ENCODE measurements at places on chromosomes 7 and 10.

GRCh38 chr10:62554632-62555199, 180.5 kb downstream of the ZNF365 start:
- DNase-seq: no peak

GRCh38 chr7:66283003-66283920, 78.1 kb downstream of the TPST1 start:
- DNase-seq: no peak

DNA sequence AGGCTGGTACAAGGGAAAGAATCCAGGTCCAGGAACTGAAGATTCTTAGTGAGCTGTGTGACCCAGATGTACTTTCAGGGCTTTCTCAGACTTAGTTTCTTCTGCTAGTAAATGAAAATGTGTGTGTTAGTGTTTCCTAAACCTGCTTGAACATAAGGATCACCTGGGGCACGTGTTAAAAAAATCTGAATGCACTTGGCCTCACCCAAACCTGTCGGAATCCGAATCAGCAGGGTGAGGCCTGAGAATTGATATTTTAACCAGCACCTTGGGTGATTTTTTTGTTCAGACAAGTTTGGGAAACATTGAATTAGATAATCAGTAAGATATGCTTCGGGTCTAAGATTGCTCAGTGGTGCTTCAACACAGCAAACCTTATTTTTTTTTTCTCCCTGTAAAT, 59.7 kb downstream of the ZNF365 start:
- DNase-seq: no peak

- DNase-seq: no peak
Measured at GRCh38 chr7:103343332-103343731, 1.2 kb downstream of the DNAJC2 start.

DNA sequence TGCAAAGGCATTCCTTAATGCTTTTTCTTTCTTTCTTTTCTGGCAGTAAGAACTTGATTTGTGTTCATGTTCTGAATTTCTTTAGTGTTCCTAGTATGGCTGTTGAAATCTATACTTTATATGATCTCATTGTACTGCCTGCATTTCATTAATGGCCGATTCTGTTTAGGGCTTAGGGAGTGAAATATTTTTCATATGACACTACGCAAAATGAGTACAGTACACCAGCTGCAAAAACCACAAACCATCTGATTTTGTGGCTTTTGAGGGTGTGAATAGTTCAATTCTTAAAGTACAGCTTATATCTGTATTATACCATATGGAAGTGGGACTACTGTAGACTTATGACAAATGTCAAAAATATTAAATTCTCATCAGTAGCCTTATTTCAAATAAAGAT, 69.1 kb upstream of the FOXP2 start:
- DNase-seq: no peak

GRCh38 chr10:119962837-119963236, 70.3 kb downstream of the SEC23IP start:
- DNase-seq: no peak

DNA sequence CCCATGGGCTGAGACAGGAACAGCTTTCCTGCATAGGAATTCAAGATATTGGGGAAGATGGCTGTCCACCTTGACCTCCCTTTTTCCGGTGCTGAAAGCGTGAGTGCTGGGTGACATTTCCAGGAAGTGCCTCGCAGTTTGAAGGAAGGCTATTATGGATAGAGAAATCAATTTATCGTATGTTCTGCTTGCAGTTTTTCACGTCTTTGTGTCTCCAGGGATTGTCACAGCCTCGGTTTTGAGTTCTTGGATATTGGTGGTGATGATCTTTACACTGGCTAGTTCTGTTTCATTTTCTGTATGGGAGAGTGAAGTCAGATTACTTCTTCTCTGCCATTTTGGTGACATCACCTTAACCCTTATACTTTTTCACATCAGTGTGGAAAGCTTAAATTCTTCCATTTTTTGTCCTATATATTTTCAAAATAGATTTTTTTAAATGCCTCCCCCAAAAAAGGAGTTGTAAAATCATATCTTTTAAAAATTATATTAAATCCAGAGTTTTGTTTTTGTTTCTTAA, 102.5 kb upstream of the APBB1IP start:
- DNase-seq: no peak

- DNase-seq: no peak
Measured at GRCh38 chr7:95875519-95875918, 103.2 kb downstream of the DYNC1I1 start.

DNA sequence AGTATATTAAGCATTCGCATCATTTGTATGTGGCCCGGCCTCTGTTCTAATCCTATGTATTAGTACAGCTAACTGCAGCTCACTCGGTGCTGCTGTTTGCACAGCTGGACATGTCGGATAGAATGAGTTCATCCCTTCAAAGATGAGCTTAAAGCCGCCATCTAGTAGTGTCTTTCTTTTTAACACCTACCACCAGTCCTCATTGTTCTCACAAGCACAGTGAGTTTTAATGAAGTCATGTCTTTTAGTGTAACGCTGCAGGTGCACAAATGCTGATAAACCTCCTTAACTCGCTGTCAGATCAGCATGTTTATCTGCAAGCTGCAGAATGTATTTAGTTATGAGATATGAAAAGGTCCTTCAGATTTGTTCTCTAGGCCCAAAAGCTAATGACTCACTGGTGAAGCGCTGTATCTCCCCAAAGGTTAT, 247.5 kb downstream of the MTERF1 start:
- DNase-seq: no peak

- DNase-seq: no peak
Measured at GRCh38 chr10:16242859-16243613, 193.8 kb upstream of the PTER start.

- peak; percentile 60 for DNase-seq
Measured at GRCh38 chr10:132457328-132458070, 60.5 kb downstream of the PWWP2B start.

DNA sequence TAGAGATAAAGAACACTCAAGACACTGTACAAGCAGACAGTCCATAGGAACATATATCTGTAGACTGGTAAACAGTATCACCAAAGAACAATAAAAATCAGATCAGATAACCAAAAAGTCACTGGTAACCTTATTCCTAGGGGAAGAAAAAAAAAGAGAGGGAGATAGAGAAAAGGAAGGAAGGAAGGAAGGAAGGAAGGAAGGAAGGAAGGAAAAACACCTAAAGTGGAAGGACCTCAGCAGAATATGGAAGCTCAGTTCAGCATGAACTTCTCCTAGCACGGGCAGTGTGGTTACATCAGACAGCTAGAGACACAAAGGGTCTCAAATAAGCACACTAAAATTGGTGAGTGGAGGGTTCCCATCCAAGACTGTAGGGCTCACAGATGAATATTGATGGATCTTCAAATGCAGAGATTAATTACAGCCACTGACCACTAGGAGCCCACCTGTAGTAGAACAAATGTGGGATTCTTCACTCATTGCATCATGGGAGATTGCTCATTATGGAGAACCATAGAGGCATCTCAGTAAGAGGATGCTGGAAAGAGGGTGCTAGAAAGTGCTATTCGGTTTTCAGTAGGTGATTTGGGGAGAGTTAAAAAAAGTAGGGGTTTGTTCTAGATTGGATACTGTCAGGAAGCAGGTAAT, 293.4 kb upstream of the C7orf33 start:
- DNase-seq: no peak

DNA sequence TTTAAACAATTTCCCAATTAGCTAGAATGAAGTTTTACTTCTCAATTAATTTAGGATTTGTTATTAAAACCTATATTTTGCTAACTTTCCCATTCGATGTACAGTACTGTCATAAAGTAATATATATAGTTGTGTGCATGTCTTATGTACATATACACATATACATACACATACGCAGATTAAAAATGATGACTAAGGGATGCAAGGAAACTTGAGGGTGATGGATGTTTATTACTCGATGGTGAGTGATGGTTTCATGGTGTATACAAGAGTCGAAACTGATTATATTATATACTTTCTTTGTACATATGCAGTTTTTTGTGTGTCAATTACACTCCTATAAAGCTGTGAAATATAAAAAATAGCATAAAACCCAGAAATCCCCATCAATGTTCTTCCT, 248.2 kb downstream of the COBL start:
- DNase-seq: no peak

- no peak for DNase-seq
Measured at GRCh38 chr10:4119107-4119506, 334.1 kb upstream of the KLF6 start.

GRCh38 chr10:86684331-86685097, 16.2 kb downstream of the LDB3 start:
- DNase-seq: no peak

- no peak for DNase-seq
Measured at GRCh38 chr10:131997366-131998049, 15.8 kb upstream of the BNIP3 start.

GRCh38 chr10:13346283-13347042, 1.6 kb downstream of the SEPHS1 start:
- no peak for DNase-seq

DNA sequence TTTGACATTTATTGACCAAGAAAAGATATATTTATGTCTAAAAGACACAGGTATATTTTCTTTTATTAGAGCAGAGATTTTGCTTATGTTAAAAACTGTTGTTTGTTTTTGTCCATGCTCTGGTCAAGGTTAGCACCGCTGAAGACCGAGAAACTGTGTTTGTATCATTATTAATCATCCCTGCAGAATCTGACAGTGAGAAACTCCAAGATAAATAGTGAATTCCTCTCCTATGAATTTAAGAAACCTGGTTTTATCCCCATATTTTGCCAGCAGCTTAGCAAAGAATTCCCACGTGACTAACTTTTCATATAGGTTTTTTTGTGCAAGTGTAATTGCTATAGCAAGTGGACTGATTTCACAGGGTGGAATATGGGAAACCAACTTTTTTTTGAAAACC, 77.6 kb downstream of the FRMD4A start:
- DNase-seq: no peak

DNA sequence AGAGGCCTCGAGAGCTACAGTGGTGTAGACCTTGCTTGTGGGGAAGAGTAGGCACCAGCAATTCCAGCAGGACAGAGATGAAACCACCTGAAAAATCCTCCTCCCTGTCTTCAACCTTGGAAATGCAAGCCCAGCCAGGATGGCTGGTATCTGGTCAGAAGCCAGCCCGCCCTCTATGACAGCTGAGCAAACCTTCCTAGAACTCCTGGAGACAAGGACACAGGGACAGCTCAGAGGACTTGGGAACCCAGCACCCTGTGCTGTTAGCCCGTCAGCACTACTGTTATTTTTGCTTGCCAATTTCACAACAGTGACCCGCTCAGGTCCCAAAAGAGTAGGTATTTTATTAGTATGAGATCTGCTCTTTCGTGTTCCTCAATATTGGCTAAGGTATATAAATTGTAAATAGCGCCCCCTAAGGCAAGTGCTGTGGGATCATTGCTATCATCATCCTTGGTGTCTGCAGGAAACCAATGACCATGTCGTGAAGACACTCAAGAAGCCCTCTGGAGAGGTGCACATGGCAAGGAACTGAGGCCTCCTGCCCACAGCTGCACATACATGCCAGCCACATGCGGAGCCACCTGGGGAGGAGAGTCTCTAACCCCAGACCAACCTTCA, 156.5 kb upstream of the CHST15 start:
- DNase-seq: peak; percentile 43

DNA sequence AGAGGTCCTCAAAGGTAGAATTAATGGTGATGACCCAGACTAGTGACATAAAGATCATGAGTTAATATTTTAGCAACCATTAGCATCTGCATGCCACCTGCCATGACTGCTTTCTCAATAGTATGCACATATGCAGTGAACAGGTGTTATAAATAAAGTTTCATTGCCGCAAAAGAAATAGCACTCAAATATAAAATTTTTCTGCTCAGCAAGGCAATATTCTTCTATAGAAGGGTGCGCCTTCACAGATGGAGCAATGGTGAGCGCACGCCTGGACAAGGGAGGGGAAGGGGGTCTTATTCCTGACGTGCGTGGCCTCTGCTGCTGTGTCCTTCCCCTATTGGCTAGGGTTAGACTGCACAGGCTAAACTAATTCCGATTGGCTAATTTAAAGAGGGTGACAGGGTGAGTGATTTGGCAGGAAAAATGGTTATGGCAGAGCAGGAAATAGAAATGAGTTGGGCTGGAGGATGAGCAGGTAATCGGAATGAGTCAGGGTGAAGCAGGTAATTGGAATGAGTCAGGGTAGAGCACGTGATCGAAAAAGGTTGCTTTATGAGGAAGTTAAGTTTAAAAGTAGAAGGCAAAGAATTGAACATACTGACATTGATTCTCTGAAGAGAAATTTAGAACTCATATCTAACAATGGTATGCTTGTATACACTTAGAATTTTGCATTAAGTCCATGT, 24.7 kb upstream of the TRIM24 start:
- no peak for DNase-seq

- DNase-seq: no peak
Measured at GRCh38 chr10:68957654-68958053, 1.7 kb downstream of the DDX21 start.

GRCh38 chr10:25933653-25934608, at the start of gene MYO3A:
TSS of gene MYO3A (plus strand) at chr10:25934229. CDS start at chr10:25952111, 17,882 bp downstream.
- DNase-seq: no peak

GRCh38 chr7:82631998-82632397, 188.4 kb upstream of the CACNA2D1 start:
- no peak for DNase-seq

- no peak for DNase-seq
Measured at GRCh38 chr10:15624401-15625196, 95.1 kb downstream of the ITGA8 start.

- DNase-seq: no peak
Measured at GRCh38 chr10:72248468-72249151, 25.1 kb upstream of the DDIT4 start.

DNA sequence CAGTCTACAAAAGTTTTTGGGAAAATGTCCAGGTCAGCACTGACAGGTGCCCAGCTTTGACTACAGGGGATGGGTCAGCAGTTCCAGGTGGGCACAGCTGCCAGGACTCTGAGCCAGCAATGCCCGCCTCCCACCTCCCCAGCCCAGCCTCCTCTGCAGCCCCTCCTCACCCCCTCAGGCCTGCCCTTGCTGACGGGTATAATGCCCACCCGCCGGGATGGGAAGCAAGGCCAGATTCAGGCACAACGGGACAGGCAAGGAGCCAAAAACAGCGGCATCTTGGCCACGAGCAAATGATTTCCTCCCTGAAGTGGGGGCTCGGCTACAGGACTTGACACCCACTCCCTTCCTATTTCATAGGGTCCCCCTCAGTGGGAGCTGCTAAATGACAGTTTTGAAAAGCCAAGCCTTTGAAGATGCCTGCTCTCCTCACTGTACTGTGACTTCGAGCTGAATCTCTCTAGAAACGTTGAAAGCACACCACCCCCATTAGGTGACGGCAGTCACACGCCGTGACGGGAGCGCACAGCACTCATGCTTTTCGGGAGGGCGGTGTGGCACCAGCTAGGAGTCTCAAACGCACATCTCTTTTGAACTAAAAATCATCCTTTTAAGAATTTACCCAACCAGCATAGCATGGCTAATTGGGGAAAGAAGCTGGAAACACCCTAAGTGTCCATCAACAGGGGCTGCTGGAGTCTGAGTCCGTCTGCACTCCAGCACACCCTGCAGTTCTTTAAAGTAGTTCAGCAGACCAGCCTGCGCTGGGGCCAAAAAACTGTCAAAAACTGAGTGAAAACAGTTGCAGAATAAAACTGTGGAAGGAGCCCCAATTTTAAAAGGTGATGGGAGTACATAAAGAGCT, 29.6 kb downstream of the MAD1L1 start:
- DNase-seq: no peak
